ENCODE measurements at places on chromosomes 3 and 15.

GRCh38 chr15:50786871-50787270, 21.4 kb upstream of the SPPL2A start:
- no peak for DNase-seq

- no peak for DNase-seq
Measured at GRCh38 chr3:69772152-69772867, 33.0 kb downstream of the MITF start.

DNA sequence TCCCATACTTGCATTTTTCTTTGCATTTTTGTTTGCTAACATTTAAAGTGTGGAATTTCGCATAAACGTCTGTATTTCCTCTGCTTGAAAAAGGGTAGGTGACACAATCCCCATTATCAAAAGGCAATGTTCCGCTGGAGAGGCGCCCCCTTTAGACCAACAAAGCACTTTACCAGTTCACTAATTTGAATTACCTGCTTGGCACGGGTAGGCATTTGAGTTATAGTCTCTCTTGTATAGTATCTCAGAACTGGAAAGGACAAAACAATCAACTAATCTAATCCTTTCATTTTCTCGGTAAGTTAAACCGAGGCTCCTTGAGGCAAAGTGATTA, 775 bp upstream of the CCDC39 start:
- no peak for DNase-seq

DNA sequence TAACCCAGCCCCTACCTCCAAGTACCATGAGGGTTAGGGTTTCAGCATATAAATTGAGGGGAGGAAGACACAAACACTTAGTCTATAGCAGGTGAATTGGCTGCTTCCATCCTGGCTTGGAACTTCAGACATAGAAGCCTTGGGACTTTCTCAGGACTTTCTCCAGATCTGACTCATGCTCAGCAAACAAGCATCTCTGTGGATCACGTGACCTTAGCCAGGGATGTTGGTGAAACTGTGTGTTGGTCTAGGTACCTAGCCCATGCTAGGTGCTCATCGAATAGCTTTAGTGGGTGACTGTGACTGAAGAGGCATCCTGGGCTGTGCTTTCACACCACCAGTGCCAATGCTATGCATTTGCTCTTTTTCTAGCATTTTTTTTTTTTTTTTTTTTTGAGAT, 58.9 kb downstream of the CD47 start:
- DNase-seq, result no peak

- DNase-seq, result no peak
Measured at GRCh38 chr15:66819084-66819483, 117.0 kb downstream of the SMAD6 start.

- DNase-seq, result no peak
Measured at GRCh38 chr3:13768453-13768852, 111.4 kb downstream of the WNT7A start.

DNA sequence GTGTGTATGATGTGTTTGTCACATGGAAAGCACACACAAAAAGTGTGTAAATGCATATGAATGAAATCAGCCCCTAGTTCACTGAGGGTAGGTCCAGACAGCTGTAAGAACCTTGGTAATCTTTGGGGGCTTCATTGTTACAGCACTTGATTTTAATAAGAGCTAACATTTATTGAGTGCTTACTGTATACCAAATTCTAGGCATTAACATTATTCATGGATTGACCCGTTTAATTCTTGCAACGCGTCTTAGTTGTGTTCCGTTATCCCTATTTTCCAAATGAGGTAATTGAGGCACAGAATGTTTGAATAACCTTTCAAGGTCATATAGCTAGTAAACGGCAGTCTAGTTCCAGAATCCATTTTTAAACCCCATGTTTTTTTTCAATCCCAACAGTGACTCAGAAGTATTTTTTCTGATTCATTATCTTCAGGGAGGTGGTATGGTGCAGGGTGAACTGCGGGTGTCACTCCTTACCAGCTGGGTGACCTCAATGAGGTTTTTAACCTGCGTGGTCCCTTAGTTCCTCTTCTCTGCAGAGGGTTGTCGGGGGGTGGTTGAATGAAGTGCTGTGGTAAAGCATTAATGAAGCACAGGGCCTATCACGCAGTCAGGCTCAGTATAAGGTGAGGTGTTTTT, 14.2 kb downstream of the RAB8B start:
- no peak for DNase-seq

DNA sequence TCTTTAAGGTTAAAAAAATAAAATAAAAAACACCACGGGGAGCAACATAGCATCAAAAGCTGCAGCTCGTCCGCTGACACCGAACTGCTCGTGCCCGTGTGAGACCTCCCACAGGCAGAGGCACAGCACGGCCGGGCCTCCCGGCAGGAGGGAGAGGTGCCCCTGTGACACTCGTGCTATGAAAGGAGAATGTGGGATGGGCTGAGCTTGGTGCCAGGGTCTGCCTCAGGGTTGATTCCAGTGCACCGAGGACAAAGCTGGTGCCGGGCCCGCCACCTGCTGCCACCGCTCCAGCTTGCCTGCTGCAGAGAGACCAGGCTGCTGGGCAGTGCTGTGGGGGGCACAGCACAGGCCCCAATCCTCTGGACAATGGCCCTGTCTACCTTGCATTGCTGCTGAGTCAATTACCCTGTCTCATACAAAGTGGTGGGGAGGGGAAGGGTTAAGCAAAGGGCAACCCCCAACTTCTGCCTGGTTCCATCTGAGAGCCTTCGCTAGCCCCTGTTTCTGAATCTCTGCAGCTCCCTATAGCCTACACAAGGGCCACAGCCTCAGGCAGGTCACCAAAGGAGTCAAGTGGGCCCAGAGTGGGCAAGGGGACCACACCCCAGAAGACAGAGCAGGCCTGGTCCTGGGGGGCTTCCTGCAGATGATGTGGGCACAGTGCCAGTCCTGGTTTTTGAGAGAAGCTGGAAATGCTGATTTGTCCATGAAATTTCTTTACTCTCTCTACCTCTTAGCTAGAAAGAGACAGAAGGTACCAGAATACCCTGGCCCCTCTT, 74.0 kb upstream of the SNRPA1 start:
- DNase-seq, result no peak

- no peak for DNase-seq
Measured at GRCh38 chr15:98548139-98548971, 100.0 kb upstream of the IGF1R start.
